NCI-H526 (cell line): ENCODE measurements at places on chromosomes 7 and 10.

DNA sequence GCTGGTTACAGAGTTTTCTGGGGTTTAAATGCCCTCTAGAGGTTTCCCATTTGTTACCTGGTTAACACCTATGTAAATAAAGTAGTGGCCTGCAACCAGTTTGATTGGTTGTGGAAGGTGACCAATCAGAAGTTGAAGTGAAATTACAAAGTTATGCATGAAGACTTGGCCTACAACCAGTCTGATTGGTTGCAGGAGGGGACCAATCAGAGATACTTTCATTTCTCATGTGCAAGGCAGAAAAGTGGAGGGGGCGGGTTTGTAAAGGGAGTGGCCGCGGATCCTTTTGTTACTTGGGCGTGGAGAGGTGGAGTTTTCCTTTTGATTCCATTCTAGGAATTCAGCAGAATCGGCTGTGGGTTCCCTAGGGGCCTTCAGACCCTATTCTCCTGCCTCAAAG, 80.8 kb downstream of the SEC23IP start:
- DNase-seq: no peak

- DNase-seq: peak; percentile 77
These were observed 170.2 kb downstream of the FAM107B start for GRCh38 chr10:14604181-14605142.

GRCh38 chr7:55571511-55572377, 558 bp downstream of the VOPP1 start:
- DNase-seq: peak; percentile 28

GRCh38 chr10:93436591-93437085, 45.5 kb downstream of the MYOF start:
- DNase-seq: no peak

DNA sequence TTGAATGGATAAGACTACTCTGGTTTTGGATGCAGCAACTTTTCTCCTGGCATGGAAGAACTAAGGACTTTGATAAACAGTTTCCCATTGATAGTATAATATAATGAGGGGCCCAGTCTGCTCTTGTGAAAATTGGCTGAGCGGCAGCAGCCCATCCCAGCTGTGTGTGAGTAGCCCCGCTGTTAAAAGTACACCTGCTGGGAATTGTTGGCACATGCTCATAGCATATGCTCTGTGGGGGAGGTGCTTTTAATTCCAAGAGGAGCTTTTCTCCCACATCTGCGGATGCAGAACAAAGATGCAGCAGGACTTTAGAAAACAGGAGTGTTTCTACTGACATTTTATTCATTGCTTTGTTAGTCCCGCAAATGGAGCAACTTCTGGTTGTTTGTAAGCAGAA, 19.0 kb downstream of the SRI start:
- DNase-seq: peak; percentile 74

- DNase-seq: peak; percentile 9
These were observed 58.0 kb downstream of the STK31 start for GRCh38 chr7:23768022-23768421.

- peak; percentile 54 for DNase-seq
These were observed 3.5 kb downstream of the CYTH3 start for GRCh38 chr7:6268907-6269306.

DNA sequence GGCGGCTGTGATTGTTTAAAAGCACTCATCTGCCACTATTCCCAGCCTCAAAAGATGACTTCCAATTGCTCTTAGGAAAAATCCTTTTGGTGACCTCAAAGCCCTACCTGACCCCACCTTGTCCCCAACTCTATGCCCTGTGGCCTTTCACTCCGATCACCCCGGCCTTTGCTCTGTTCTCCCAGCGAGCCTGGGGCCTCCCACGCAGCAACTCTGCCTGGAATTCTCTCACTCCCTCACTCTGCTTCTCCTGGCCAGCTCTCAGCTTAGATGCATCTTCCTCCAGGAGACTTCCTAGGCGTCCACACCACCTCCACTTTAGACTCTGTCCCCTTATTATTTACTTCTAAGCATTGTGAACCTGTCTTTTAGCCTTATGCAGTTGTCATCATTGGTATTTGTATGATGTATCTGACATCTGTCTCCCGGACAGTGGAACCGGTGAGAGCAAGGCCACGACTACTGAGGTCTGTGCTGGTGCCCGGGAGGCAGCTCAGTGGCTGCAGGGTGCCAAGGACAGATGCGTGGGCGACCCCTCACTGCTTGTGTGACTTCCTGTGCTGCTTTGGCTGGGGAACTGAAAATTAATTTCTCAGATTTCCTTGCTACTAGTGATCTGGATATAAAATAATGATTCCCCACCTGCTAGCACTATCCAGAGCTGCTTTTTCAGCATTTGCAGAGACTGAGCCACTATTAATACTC, 63.0 kb downstream of the PIP4K2A start:
- DNase-seq: no peak

DNA sequence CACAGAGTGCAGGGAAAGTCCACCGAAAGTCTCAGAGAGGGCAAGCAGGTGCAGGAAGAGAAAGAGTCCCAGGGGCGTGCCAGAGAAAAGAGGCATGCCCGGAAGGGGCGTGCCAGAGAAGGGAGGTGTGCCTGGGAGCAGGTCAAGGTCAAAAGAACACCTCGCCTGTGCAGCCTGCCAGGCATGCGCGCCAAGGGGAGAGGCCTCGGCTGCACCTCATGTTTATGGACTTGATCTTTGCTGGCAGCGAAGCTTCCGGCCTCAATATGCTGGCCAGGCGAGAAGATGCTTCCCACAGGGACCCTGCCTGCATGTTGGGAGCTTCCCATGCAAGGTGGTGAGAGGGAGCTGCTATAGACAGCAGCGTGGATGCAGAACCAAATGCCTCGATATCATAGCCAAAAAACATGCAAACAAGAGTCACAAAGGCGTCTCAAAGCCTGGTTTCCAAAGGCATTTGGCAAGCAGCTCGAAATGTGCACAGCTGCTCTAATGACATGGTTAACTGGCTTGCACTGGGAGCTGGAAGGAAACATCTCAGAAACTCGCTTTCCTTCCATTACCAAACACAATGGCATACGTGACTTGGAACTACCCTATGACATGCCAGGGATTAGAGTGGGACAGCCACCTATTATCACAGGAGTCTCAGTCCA, 192.5 kb upstream of the PPP2R2D start:
- no peak for DNase-seq

GRCh38 chr10:19498393-19499290, 317.6 kb upstream of the PLXDC2 start:
- DNase-seq: no peak

GRCh38 chr10:33055625-33056024, 97.6 kb upstream of the ITGB1 start:
- DNase-seq: no peak

GRCh38 chr7:23017309-23017708, 3.4 kb upstream of the HYCC1 start:
- DNase-seq: no peak

- DNase-seq: no peak
These were observed 34.1 kb downstream of the OSBPL3 start for GRCh38 chr7:24945899-24946298.

DNA sequence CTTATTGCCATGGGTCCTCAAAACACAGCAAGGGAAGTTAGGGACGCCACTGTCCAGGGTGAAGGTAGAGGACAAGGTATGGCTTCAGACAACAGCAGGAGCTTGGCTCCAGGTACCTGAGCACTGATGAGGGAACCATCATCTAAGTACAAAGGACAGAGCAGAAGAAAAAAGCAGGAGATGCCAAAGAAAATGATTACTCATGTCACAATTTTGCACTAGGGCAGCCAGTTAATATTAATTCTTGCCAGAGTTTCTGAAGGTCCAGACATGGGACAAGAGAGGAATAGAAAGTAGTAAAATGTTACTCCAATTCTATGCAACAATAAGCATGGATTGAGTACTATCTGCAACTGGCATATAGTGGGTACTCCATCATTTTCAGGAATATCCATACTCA, 14.1 kb downstream of the PTN start:
- no peak for DNase-seq

GRCh38 chr10:109886037-109886780, 37.1 kb downstream of the XPNPEP1 start:
- no peak for DNase-seq

- DNase-seq: peak; percentile 79
These were observed 3.2 kb upstream of the LAT2 start for GRCh38 chr7:74206589-74207120.

- DNase-seq: no peak
These were observed 27.0 kb downstream of the FAM53B start for GRCh38 chr10:124717041-124717757.

DNA sequence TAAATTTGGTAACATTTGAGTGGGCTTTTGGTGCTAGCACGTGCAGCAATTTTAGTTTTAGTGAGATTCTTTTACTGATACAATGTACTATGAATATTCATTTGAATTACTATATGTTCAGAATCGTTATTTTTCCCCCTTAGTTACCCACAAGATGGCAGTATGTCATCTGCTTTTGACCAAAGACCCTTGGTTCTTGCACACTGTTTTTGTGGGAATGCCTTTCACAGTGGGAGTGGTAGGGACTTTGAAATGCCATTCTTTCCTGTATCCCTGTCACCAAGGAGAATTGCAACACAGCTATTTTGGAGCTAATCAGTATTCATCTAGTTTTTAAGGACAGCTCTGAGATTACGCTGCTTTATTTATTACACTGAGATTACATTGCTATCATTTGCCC, 40.6 kb downstream of the SEC23IP start:
- DNase-seq: peak; percentile 27
